ENCODE measurements at places on chromosomes 1 and 21. TPM values are rescaled to one million over a fixed set of nuclear protein-coding genes. Genes with fewer than 3 reads are reported as not detected.
A peak's percentile ranks its signal among the peaks of the same experiment; 100 is the strongest.

LEFTY2 gene
- total RNA-seq = not detected

- DNase-seq = no peak
Measured at GRCh38 chr1:153253693-153254092, 5.8 kb upstream of the LORICRIN start.

GRCh38 chr21:38402291-38402690 is 96.0 kb downstream of the ERG start:
- DNase-seq = no peak

KRTAP13-2 gene
- total RNA-seq = not detected

DNA sequence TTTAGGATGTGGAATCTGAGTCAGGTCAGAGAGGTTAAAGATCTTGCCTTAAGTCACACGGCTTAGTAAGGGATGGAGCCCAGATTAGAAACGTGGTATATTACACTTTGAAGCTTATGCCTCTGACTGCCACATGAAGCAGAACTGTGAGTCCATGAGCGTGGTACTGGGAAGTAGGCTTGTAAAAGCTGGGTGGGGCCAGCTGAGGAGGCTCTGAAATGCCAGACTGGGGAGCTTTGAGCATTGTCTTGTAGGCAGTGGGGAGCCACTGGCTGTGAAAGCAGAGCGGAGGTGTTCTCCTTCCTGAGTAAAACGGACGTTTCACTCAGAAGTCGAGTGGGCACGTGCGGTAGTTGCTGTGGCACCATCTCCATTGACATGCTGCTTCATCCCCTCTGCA is 72.6 kb upstream of the USP24 start:
- no peak for DNase-seq

GRCh38 chr1:72283022-72283306 is 625 bp upstream of the NEGR1 start:
- DNase-seq = no peak

DNA sequence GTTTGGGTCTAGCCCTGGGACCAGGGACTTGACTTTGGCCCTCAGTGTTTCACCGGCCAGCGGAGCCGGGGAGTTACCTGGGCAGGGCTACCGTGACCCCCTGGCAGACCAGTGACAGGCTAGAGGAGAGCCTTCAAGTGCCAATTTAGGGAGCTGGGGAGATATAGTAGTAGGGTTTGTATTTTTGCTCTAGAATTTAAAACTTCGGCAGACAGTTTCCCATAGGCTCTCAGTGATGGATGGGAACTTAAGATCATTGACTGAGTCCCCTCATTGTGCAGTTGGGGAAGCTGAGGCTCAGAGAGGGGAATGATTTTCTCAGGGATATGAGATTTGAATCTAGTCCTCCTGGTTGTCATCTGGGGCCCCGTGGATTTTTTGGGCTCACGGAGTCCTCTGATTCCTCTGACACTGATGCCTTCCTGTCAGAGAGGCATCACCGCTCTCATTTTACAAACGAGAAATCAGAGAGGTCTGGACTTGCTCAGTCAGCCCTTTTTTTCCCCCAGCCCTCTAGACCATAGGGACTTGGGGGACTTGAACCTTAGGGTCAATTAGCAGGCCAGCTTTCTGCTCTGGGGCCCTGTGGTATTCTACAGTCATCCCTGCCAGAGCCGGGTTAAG is 58.3 kb upstream of the ACOT11 start:
- DNase-seq = no peak

- no peak for DNase-seq
Measured at GRCh38 chr1:240092301-240093119, 827 bp downstream of the FMN2 start.

FNDC7 gene
- not detected for total RNA-seq

GRCh38 chr1:199639453-199639852 is 388.1 kb upstream of the NR5A2 start:
- DNase-seq = no peak

DNA sequence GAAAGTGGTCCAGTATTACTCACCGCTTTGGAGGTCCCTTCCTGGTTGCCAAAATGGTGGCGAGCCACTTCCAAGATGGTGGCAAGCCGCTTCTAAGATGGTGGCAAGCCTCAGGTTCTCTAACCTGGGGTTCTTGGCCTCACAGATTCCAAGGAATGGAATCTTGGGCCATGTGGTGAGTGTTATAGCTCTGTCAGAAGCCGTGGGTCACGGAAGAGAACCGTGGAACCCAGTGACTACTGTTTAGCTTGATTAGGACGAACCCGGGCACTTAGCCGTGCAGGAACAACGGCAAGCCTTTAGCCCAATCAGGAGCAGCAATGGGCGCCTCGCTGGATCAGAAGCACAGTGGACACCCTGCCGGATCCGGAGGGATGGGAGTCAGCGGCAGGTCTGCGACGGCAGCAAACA is 356.2 kb upstream of the TMPRSS15 start:
- DNase-seq = no peak

- no peak for DNase-seq
Measured at GRCh38 chr1:35936838-35937237, 5.9 kb downstream of the AGO3 start.

DNA sequence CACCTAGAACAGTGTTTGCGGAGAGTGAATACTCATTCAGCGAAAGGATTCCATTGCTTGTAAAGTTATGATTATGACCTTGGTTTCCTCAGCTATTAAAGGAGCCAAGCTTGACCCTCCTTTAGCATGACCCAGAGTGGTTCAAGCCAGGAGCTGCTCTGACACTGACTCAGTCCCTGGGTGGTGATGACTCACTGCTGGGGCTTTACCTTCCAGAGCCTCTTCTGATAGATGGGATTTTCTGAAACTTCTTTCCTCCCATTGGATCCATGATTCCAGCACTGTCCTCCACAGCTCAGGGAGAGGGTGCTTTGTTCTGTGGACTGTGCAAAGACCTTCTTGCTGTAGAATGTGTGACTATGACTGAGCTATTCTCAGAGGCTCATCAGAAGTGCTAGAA is 77.4 kb downstream of the S1PR1 start:
- no peak for DNase-seq

SPRR1B gene
- not detected for total RNA-seq

DNA sequence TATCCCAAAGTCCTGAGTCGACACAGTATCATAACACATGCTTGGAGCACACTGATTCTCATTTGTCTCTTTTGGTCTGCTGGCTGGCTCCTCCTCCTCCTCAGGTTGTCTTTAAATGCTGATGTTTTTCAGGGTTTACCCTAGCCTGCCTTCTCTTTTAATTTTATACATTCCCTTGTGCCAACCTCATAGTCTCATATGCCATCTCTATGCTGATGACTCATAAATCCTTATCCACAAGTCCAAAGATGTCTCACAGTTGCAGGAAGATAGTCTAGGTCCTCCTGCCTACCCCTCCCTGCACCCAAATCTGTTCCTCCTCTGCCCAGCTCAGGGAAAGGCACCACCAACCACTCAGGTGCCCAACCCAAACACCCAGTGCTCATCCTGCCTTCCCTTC is 108.3 kb downstream of the SIPA1L2 start:
- DNase-seq = no peak

OVAAL gene
- total RNA-seq = not detected

DNA sequence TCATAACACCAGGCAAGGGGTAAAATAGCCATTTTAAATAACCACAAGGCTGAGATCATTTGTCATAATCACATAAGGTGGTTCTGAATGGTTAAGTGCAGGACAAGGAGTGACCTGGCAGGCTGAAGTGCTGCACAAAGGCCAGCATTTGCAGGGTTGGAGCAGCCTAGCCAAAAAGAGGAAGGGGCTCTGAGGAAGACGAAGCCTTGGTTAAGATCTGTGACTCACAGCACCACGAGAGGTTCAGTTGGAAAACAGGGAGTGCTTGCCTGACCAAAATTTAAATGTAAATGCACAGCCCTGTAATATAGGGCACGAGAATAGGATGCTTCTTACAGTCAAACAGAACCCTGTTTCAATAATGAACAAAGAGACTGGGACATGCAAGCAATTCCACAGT is 12.1 kb downstream of the ATP5PF start:
- no peak for DNase-seq

DNA sequence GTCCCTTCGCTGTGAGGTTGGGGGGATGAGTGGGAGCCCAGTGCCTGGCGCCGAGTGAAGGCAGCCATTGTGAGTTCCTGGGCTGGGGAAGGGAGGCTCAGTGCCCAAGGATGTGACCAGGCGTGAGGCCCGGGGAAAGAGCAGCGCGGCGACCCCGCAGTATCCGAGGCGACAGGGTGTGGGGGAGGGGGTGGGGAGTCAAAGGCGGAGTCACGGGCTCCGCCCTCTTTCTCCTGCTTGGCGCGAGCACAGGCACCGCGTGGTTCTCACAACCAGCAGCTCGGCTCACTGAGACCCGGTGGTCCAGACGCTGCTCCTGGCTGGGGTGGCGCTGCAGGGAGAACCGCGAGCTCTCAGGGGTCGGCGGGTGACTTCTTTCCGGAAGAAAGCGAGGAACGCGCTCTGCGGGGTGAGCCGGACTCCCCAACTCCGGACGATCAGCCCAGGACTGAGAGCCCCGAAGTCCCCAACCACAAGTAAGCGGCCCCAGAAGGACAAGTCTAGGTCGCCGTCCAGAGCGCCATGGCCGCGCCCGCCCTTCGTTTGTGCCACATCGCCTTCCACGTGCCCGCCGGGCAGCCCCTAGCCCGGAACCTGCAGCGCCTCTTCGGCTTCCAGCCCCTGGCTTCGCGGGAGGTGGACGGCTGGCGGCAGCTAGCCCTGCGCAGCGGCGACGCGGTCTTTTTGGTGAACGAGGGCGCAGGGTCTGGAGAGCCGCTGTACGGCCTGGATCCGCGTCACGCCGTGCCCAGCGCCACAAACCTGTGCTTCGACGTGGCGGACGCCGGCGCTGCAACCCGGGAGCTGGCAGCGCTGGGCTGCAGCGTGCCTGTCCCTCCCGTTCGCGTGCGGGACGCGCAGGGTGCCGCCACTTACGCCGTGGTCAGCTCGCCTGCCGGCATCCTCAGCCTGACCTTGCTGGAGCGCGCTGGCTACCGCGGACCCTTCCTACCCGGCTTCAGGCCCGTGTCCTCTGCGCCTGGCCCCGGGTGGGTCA is at the start of gene HPDL:
HPDL (plus strand) TSS at position 269 of the 997 bp plus-strand sequence; CDS start at position 523, 254 bp downstream.
- DNase-seq = peak; percentile 83

DNA sequence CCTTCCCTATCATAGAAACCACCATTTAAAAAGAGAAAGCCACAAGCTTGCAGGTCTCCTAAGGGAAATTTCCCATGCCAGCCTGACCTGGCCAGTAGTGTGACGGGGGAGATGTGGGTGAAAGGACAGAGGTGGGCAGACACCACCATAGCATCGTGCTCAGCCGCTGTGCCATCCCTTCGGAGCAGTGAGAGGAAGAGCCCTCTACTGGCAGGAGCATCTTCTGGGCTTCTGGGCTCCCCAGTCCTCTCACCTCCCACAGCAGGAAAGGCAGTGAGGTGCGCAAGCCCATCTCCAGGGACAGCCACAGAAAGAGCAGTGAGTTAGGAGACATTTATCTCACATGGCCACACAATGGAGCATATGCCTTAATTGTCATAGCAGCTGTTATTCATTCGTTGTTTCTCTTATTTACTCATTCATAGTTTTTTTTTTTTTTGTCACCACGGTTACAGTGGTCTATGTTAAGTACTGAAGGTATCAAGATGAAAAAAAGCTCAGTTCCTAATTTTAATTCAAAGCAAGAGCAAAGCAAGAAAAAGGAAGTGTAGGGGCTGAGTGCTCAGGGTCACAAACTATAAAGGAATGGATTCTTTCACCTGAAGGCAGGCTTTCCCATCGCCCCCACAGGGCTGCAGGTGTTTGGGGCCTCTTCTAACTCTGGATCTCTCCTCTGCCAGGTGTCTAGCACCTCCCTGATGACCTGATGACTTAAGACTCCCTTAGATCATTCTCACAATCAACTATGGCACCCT is 48.8 kb upstream of the CAMK1G start:
- no peak for DNase-seq

DNA sequence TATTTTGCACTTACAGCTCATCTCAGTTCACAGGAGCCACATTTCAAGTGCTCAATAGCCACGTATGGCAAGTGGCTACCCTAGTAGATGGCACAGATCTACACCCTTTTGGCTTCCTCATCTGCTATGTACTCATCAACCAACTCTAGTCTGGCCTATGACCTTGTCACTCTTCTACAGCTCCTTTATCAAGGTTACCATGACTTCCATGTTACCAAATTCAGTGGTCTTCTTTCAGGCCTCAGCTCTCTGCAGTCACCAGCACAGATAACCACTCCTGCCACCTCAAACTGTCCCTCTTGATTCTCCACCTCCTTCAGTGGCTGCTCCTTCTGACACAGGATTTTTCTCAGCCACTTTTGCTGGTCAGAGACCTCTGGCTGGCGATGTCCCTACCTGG is 11.7 kb upstream of the USP48 start:
- no peak for DNase-seq

GNAI3 gene
- total RNA-seq = 7.5 TPM

OLFML3 gene
- 0.29 TPM for total RNA-seq

TAS1R1 gene
- not detected for total RNA-seq

FCMR gene
- 37.2 TPM for total RNA-seq

GRCh38 chr1:1282998-1283397 is 2.8 kb downstream of the SCNN1D start:
- DNase-seq = no peak

- DNase-seq = no peak
Measured at GRCh38 chr1:152580433-152580832, at the start of gene LCE3D. Gene LCE3D (minus strand): TSS chr1:152580516. CDS start chr1:152579936, 580 bp downstream.

GRCh38 chr1:121417325-121417923 is 232.6 kb downstream of the SRGAP2C start:
- DNase-seq = no peak

TRPM2 gene
- 32.7 TPM for total RNA-seq

DNA sequence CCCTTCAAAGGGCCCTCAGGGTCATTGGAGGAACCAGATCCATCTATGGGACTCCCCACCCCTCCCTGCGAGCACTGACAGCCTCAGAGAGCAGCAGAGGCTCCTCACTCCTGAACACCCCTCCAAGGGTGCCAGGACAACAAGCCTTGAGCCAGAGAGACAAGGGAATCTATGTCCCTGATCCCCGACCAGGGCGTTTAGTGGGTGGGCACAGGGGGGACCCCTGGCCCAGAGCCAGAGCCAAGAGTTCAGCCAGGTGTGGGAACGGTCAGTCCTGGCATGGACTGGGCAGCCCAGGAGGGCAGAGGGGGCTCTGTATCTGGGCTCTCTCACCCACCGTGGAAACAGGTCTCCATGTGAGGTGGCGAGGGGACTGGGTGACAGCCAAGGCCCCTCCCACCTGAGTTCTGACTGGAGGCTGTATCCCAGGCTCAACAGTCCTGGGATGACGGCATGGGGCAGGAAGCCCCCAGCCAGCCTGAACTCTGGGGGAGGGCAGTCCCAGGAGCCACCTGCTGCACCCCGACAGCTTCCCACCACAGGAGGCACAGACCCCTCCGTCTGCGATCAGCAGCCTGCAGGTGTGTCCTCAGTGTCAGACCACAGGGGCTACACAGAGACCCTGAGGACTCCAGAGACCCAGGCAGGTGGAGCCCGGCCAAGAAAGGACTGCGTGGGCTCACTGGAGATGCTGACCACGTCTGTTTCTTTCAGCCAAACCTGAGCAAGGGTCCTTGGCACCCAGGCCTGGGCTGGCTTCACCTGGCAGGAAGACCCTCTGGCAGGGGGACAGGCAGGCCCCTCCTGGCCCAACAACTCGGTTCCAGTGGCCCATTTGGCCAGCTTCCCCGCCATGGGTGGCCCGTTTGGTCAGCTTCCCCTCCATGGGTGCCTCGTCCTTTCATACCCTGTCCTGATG is 11.2 kb upstream of the SRARP start:
- no peak for DNase-seq
